Karpas-422 (cell line): ENCODE measurements at places on chromosomes 3 and 15.

- H3K27ac ChIP-seq: no peak overlapping the region
- no peaks in the 10 kb centered on the region for H3K36me3 ChIP-seq
- no peaks in the 10 kb centered on the region for H3K4me1 ChIP-seq
- DNase-seq: no peak
- no peak overlapping the region for H3K4me3 ChIP-seq
Measured at GRCh38 chr3:155568295-155568694, 176.6 kb downstream of the PLCH1 start.

GRCh38 chr15:75109736-75110130 lies 86.3 kb downstream of the PPCDC start:
- no peak overlapping the region for H3K27ac ChIP-seq
- peaks cover 8% of the 10 kb centered on the region for H3K4me1 ChIP-seq
- H3K4me3 ChIP-seq: no peak overlapping the region
- H3K36me3 ChIP-seq: no peaks in the 10 kb centered on the region
- no peak for DNase-seq
- no peaks in the 10 kb centered on the region for H3K27me3 ChIP-seq

- H3K4me3 ChIP-seq: no peak overlapping the region
- H3K4me1 ChIP-seq: peaks cover 29% of the 10 kb centered on the region
- no peaks in the 10 kb centered on the region for H3K27me3 ChIP-seq
- DNase-seq: no peak
Measured at GRCh38 chr3:156551746-156552145, 3.2 kb downstream of the SSR3 start.

- no peaks in the 10 kb centered on the region for H3K27me3 ChIP-seq
- no peak overlapping the region for H3K4me3 ChIP-seq
- H3K27ac ChIP-seq: no peak overlapping the region
- no peak for DNase-seq
Measured at GRCh38 chr3:176848431-176849214, 348.7 kb downstream of the TBL1XR1 start.
